ENCODE measurements at places on chromosomes 13 and 19. TPM values are rescaled to one million over a fixed set of nuclear protein-coding genes. Genes with fewer than 3 reads are reported as not detected.

GRCh38 chr19:39543477-39543857, 3.5 kb upstream of the EID2 start:
- no peak overlapping the region for H3K27ac ChIP-seq
- DNase-seq = no peak
- no peaks in the 10 kb centered on the region for H3K36me3 ChIP-seq

DNA sequence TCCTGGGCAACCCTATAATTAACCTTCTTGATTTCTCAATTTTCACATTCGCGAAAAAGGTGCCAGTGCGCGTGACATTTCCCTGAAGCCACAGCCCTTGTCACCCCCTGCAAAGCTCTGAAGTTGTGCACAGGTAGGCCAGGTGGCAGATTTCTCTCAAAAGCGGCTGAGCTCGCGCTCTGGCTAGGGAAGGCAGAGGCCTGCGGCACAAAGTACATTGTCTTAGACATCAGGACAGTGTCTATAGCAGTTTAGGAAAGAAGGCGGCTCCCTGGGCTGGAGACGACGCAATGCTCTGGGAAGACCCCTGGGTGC, 42.9 kb upstream of the ZNF14 start:
- peak overlapping the region; percentile 99 for H3K4me3 ChIP-seq
- peak overlapping the region; percentile 70 for H3K27ac ChIP-seq
- peaks cover 24% of the 10 kb centered on the region for H3K4me1 ChIP-seq
- no peaks in the 10 kb centered on the region for H3K36me3 ChIP-seq
- H3K27me3 ChIP-seq = no peaks in the 10 kb centered on the region

GRCh38 chr13:57858376-57858775, 226.8 kb downstream of the PCDH17 start:
- no peaks in the 10 kb centered on the region for H3K27me3 ChIP-seq
- DNase-seq = no peak
- H3K27ac ChIP-seq = no peak overlapping the region

- H3K27ac ChIP-seq = no peak overlapping the region
- DNase-seq = no peak
- H3K4me3 ChIP-seq = no peak overlapping the region
- no peaks in the 10 kb centered on the region for H3K27me3 ChIP-seq
- H3K36me3 ChIP-seq = no peaks in the 10 kb centered on the region
These were observed 21.8 kb downstream of the FGF14 start for GRCh38 chr13:102380012-102380411.

GRCh38 chr19:3868770-3869456, at the start of gene ZFR2:
Gene ZFR2, minus strand, starts transcription at chr19:3869038. Its CDS starts 21 bp downstream, at chr19:3869017.
- peaks cover 17% of the 10 kb centered on the region for H3K27me3 ChIP-seq
- no peak within 1 kb of the TSS for H3K27ac ChIP-seq
- no peaks in the 10 kb centered on the region for H3K36me3 ChIP-seq
- peak; percentile 9 for DNase-seq
- no peak within 1 kb of the TSS for H3K4me3 ChIP-seq

- H3K27me3 ChIP-seq = no peaks in the 10 kb centered on the region
These were observed 84.0 kb downstream of the LACC1 start for GRCh38 chr13:43963726-43964125.

- no peak overlapping the region for H3K27ac ChIP-seq
- no peak for DNase-seq
- H3K4me1 ChIP-seq = no peaks in the 10 kb centered on the region
These were observed 138.9 kb downstream of the SHISA2 start for GRCh38 chr13:25912961-25913360.

SHC2 gene
- polyA plus RNA-seq = not detected

DNA sequence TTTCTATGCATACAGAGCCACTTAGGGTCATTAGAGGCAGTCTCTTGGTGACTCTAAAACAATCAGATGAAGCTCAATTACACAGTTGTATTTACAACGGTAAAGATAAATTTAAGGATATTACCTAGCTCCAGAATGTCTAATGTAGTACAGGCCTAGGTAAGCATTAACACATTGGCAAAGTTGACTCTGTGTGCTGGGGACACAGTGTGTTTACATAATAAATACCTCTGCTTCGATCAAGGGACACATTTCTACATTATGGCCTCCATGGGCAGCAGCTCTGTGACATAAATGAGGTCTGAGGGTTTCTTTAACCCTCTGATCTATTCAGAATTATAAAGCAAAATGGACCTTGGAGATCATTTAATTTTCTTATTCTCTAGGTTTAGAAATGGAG, 74.7 kb downstream of the SERP2 start:
- no peaks in the 10 kb centered on the region for H3K4me1 ChIP-seq
- H3K27me3 ChIP-seq = no peaks in the 10 kb centered on the region
- DNase-seq = no peak
- H3K4me3 ChIP-seq = no peak overlapping the region

Measured in CD8-positive, alpha-beta memory T cell (primary cell).